ENCODE measurements at places on chromosomes 5 and 9. TPM values are rescaled to one million over a fixed set of nuclear protein-coding genes. Genes with fewer than 3 reads are reported as not detected.

DNA sequence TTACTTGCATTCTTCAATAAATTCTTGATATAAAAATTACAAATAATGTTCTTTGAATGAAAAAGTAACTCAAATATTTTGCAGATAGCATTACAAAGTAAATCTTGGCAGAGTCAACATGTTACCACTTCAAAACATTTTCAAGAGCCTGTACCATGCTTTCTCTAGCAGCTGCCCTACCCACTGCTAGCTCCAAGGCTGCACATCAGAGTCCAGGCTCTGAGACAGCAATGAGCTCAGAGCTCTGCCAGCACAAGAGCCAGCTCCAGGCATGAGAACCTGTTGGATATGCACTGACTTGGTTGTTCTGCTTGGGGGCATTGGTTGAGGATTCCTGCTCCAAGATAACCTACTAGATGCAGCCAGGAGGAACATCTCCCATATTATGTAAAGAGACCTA is 211.3 kb upstream of the HAPLN1 start:
- no peak for DNase-seq

- DNase-seq, result no peak
Observed at GRCh38 chr5:88058625-88059024, 210.0 kb downstream of the TMEM161B start.

- no peak for DNase-seq
Observed at GRCh38 chr5:1352231-1353219, 7.6 kb upstream of the CLPTM1L start.

- DNase-seq, result no peak
Observed at GRCh38 chr5:176700239-176700847, 53.1 kb downstream of the TSPAN17 start.

DNA sequence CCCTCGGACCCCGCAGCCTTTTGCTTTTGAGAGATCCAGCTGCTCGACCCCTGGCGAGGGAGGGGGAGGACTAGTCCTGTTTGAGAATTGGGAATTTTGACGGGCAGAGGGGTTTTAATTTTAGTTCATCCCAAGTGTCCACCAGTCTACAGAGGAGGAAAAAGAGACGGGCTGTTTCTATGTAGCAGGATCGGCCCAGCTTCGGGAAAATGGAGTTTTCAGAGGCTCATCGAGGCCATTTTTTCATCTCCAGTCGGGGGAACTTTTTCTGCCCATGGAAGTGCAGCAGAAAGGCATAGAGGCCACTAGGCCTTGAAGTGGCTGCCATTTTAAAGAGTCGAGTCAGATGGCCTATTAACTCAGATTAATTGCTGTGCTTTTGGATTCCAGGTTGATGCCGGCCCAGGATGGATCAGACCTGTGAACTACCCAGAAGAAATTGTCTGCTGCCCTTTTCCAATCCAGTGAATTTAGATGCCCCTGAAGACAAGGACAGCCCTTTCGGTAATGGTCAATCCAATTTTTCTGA is 1.2 kb downstream of the NSD1 start:
- DNase-seq, result no peak

DNA sequence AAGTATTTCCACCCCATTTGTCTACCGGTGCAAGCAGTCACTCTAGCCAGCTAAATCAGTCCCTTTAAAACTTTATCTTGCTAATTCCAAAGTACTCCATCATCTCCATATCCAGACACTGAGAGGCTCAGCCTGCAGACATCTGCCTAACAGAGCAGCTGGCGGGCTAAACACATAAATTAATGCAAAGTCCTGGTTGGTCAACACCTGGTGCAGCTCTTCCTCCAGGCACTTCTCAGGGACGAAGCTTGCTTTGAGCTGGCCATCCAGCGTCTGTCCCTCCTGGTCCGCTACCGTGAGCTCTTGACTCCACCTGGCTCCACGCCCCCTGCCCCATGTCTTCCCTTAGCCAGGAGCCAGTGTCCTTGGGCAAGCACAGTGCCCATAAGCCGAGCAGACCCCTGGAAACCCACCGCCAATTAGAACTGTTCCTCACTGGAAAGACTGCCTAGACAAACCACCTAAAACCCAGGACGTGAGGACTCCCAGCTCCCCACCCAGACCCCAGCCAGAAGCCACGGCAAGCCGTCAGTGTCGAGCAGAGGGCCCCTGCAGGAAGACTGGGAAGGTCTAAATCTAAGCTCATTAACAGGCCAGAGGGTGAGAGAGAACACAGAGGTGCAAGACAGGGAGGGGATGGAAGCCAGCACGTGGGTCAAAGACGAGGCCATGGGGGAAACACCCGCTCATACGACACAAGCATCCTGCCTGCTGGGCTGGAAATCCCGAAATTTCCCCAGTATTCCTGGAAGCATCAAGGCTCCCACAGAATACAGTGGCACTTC is 120.0 kb downstream of the COL23A1 start:
- no peak for DNase-seq

DNA sequence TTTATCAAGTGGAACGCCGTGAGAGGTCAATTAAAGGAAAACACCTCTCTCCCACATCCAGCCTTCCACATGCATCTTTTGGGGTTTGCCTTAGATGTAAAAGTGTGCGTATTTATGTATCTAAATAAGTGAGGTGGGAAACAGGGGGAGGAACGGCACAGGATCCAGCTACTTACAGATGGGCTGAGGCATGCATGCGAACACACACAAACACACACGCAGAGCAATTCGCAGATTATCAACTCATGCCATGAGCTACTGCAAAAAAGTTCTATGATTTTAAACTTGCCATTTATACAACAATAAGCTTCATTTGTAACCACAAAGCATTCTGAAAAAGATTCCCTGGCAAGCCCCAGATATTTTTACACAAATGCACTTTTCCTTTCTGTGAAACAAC is 242.1 kb downstream of the BNC2 start:
- DNase-seq, result no peak

- DNase-seq, result no peak
Observed at GRCh38 chr5:148996270-148996669, 66.6 kb downstream of the SH3TC2 start.

GRCh38 chr9:112809906-112810305 is 59.3 kb downstream of the SNX30 start:
- no peak for DNase-seq

DNA sequence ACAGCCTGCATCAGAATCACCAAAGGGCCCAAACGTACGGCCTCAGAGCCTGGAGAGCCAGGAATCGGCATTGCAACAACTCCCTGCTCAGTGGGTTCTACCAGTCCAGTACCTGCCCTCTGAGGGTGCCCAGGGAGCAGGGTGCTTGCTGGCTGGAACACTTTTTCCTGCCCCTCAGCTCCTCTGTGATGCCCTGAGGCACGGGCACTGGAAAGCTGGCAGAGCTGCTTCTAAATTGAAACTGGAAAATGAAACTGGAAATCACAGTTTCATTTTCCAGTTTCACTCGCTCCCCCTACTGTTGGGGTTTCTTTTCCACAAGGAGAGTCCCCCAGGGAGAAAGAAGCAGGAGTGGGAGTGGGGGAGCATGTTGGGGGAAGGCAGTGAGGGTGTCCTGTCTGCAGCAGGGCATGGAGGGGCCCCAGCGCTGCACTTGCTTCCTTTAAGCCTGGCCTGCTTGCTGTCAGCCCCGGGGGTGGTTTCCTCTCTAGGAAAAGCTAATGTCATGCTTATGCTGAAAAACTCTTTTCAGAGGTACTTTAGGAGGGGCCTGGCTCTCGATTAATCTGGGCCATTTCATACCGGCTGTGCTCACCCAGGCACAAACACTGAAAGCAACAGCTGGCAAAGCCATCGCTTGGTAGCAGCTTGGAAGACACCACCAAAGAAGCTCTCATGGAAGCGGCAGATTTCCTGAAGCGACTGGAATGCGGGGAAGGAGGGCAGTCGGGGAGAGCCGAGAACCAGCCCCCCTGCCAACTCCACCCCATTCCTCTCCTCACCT is 26.2 kb downstream of the IRF1 start:
- DNase-seq, result no peak

DNA sequence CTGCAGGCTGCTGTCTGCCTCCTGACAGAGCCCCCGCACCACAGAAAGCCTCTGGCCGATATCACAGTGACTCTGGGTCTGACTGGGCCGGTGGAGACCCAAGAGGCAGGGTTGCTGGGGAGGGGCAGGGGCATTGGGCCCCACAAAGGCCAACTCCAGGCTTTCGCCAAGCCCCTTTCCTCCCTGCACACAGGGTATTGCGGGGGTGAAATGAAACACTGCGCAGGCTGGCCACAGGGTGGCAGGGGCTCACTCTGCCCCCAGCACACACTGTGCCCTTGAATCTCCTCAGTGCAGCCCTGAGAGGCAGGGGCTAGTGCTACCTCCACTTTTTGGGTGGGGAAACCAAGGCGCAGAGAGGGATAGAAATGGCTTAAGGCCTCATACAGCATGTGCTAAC is 44.6 kb downstream of the BARX1 start:
- no peak for DNase-seq

DNA sequence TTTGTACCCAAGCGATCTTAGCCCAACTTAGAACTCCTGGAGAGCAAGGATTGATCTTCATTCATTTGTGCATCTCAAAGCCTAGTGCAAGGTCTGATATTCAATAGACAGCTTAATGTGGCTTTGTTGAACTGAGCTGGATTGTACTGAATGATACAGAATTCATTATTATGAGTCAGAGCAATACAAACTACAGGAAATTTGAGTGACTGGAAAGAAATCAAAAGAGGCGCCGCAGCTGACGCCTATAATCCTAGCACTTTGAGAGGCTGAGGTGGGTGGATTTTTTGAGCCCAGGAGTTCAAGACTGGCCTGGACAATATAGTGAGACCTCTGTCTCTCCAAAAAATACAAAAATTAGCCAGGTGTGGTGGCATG is 58.6 kb downstream of the ENC1 start:
- DNase-seq, result no peak

GRCh38 chr5:33934176-33934575 is 2.0 kb upstream of the RXFP3 start:
- no peak for DNase-seq

DNA sequence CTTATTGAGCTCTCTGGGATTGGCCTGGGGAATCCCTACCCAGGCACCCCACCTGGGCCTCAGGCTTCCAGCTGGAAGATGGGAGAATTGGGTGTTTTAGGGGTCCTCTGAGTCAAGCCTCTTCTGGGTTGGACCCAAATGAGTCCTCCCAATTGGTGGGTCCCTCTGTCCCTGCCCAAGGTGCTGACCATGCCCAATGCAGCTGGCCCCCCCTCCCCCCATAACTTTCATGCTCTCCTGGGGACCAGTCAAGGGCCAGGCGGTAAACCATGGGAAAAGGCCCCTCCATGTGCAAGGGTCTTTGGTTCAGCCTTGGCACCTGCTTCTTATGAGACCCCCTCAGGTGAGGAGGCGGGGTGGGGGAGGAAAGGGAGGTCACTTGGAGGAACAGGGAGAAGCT is 3.4 kb upstream of the PSD2 start:
- no peak for DNase-seq

DNA sequence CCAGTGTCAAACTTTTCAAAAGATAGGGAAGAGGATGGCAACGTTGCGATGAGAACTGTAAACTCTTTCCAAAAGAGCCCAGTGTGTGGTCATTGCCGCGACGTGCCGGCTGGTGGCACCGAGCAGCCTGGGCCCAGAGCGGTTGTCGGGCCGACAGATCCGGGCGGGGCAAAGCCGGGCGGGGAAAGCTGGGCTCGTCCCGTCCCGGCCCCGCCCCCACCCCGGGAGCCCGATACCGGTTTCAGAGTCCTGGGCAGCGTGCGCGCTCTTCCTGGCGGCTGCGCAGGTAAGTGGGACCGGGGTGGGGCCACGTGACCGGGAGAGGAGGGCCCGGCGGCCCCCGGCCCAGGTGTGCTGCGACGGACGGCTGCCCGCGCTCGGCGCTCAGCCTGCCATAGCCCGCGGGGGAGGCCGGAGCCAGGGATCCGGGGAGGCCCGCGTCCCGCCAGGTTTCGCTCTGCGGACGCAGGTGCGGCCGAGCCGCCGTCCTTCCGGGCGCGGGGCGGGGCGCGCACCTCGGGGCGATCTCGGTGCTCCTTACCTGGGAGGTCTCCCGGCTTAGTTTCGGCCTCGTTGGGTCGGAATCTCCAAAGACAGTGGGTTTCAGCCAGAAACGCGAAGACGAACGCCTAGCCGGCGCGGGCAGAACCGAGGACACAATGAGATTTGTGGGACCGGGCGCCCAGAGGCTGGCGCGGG is at the start of gene MARVELD2:
Gene MARVELD2, plus strand, starts transcription at position 232 of the 699 bp plus-strand sequence. CDS start 4,270 bp downstream, outside the sequence.
- peak; percentile 63 for DNase-seq

- no peak for DNase-seq
Observed at GRCh38 chr9:10366171-10366779, 246.5 kb downstream of the PTPRD start.

DNA sequence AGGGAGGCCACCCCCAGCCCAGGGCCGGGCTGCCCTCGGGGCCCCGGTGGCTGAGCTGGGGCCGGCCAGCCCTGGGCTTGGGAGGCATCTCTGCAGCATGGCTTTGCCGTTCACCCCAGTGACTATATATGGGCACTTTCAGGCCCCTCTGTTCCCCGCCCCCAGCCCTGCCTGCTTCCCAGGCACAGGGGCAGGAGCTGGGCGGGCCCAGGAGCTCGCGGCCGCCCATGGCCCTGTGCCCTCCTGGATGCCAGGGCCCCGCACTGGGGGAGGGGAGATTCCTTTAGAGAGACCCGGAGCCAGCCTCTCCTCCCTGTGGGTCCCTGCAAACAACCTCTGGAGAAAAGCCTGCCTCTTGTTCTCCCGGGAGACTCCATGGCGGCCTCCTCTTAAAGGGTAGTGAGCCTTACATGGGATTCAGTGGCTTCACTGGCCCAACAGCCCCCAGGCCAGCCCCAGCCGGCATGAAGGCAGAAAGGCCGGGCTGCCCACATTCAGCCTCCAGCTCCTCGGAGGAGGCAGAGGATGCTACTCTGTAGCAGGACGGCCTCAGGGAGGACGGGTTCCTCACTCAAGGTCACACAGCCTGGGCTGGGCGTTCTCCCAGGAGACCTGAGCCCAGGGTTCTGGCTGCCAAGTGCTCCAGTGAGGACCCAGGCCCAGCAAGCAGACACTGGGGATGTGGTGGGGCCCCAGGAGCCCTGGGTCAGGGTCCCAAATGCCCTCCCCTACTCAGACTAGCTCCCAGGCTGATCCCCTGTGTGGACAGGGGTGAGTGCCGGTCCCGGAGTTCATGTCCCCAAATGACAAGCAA is 4.1 kb downstream of the NACC2 start:
- DNase-seq, result no peak

- DNase-seq, result no peak
Observed at GRCh38 chr5:56257010-56257409, 23.9 kb upstream of the ANKRD55 start.

DNA sequence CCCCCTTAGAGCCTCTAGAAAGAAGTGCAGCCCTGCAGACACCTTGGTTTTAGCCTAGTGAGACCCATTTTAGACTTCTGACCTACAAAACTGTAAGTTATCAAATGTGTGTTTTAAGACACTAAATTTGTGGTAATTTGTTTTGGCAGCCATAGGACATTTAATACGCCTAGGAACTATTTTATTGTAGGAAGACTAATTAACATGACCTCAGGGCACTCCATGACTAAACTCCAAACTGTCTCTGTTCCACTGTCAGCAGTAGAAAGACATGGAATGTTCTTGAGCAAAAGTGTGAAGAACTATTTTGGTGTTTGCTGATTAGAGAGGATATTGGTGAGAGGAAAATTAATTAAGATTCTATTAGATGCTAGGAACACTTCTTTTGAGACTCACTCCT is 4.1 kb upstream of the APC start:
- no peak for DNase-seq

- DNase-seq, result no peak
Observed at GRCh38 chr5:1494780-1495524, 28.8 kb downstream of the LPCAT1 start.

- DNase-seq, result no peak
Observed at GRCh38 chr5:89204756-89205155, 321.8 kb upstream of the MEF2C start.

The IL17B gene
- not detected for total RNA-seq

The IL5 gene
- total RNA-seq, result not detected

The CCDC183 gene
- 4.8 TPM for total RNA-seq

The QRFP gene
- total RNA-seq, result not detected

The FRMPD1 gene
- not detected for total RNA-seq

The FYB1 gene
- total RNA-seq, result 8.6 TPM

The C9orf43 gene
- 0.48 TPM for total RNA-seq

The IGIP gene
- 15.5 TPM for total RNA-seq

The STK32A gene
- total RNA-seq, result 9.0 TPM

All from ovary (tissue), 10 donors.